Posterior cingulate gyrus (tissue), 11 donors: ENCODE measurements at places on chromosomes 11 and 22.

- DNase-seq, result no peak
These were observed 4.4 kb downstream of the TMPRSS6 start for GRCh38 chr22:37105154-37105553.

DNA sequence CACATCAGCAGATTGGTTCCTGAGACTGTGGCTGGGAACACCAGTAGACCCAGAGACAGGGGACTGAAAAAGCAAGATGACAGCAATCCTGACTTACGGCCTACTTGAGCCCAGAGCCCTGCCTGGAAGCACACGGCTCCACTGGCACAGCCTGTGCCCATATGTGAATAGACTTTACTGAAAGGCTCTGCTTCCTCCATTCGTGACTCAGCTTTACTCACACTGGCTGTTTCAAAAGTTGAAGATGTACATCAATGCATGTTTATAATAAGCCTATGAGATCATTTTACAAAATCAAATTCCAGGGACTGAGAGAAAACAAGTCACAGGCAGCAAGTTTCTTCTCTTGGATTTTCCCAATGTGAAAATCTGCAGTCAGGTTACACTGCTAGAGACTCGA, 134.6 kb upstream of the TEAD1 start:
- no peak for DNase-seq

DNA sequence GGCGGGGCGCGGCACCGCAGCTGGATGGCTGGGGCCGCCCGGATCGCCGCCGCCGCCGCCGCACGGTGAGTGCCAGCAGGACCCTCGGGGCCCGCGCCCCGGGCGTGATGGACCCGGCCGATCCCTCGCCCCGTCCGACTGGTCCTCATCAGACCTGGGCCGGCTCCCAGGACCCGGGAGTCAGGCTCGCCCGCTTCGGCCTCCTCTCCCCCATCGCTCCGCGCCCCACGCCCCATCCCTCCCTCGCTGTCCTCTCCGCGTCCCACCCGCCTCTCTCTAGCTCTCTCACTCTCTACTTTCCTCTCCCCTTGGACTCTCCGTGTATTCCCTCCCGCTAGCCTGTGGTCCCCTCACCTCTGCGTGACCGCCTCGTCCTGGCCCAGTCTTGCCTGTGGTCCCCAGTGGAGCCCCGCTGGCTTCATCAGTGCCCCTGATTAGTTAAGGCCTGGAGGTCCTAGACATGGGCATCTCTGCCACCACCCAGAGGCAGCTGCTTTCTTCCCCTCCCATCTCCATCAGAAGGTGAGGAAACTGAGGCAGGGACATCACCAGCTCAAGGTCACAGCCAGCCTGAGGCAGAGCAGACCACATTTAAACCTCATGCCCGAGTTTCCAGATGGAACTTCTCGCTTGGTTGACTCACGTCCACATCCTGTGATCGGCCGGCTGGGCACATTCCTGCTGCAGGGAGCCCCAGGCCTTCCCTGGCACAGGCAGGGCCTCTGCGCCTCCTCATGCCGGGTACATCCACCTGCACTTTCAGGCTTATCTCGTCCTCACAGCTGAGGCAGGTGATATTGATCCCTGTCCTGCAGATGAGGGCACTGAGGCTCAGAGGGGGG, 429 bp downstream of the SLC39A13 start:
- DNase-seq, result no peak

DNA sequence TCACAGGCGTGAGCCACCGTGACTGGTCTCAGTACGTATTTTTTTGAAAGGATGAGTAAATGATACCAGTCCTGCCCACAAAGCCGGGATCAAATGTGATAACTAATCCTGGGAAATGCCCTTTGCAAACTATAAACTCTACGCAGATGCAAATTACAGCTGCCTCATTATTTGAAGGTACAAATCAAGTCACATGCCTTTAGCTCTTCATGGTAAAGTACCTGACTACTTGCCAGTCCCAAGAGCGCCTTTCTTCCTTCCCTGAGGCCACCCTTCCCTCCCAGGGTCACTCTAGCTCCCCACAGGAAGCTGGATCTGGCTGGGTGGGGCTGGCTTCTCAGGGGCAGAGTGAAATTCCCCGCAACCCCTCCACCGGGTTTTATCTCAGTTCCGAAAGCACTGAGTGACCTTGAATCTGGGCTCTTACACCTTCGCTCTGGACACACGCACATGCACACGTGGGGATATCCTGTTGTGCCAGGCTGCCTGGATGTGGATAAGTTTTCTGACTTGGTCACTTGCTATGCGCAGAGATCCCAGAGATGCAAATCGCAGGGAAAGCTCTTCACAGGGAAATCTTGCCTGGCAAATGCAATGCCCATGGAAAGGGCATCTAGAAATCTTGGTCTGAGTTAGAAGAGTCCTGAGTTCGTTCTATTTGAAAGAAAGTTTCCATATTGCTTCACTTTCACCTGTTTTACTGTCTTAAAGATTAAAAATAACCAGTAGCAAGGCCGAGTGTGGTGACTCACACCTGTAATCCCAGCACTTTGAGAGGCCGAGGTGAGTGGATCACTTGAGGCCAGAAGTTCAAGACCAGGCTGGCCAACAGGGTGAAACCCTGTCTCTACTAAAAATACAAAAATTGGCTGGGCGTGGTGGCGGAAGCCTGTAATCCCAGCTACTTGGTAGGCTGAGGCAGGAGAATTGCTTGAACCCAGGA, 8.5 kb downstream of the A4GALT start:
- no peak for DNase-seq

- no peak for DNase-seq
These were observed 29.6 kb downstream of the SNX19 start for GRCh38 chr11:130886704-130887103.

GRCh38 chr22:37419969-37420685, 7.2 kb downstream of the ELFN2 start:
- DNase-seq, result no peak

- DNase-seq, result no peak
These were observed 1.4 kb downstream of the ADM start for GRCh38 chr11:10305964-10306918.

DNA sequence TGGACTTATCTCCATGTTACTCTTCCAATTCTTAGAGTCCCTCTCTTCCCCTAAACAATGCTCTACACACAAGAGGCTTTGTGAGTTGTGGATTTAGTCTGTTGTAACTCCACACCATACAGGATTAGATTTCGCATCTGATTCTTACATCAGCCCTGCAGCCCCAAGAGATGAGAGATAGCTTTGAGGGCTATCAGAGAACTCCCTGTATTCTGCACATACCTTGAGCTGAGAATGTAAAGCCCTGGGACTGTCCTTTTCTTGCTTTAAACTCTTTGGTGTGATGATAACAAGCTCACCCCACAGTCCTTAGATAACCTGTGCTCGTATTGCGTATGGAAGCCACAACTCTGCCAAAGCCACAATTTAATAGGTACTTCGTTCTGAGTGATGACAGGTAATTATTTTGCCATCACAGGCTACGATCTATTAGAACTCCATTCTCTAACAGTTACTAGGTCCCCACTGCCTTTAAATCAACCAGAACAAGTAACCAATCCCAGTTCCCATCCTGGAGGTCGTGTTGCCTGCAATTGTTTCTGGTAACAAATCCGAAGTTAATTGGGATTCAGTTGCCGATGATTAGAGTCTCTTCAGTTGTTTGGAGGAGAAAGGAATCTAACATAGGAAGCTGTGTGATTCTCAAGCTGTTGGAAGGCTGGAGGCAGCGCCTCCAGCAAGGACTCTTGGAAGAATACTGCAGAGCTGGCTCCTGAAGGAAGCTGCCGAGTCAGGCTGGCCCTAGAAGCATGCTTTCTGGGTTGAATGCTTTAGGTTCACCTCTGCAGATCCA, 1.3 kb upstream of the PARVG start:
- DNase-seq, result no peak

GRCh38 chr11:104366321-104366734, 202.4 kb upstream of the PDGFD start:
- DNase-seq, result peak; percentile 52

GRCh38 chr22:36986242-36986821, 32.9 kb downstream of the TST start:
- DNase-seq, result no peak

DNA sequence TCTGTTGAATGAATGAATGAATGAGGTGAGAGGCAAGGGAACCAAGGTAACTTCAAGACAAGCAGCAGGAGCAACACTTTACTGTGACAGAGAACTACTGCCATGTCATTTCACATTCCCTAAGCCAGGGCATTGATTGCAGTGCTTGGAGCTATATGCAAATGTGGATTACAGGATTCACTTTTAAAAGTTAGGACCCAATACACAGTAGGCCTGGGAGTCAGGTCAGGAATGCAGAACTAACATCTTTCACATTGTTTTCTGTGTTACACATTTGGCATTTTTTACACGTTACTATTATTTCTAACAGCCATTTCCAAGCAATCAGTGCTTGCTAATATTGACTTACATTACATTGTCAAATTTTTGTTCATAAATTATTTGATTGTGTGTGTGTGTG, 26.2 kb upstream of the ME3 start:
- DNase-seq, result no peak

GRCh38 chr22:25025491-25026400, 73.2 kb downstream of the KIAA1671 start:
- DNase-seq, result peak; percentile 87

DNA sequence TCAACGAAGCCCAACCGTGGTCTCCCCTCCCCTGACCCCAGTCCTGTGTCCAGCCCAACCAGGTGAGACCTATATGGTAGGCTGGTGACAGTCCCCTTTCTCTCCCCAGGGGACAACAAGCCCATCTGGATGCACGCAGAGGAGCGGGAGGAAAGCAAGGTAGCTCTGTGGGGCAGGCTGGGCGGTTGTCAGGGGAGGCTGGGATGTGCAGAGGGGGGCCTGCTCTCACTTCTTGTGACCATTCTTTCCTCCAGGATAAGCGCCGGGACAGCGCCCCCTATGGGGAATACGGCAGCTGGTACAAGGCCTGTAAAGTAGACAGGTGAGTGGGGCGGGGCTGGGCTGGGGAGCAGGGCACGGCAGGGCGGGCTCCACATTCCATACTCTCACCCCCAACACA, 3.5 kb upstream of the RAB1B start:
- no peak for DNase-seq

DNA sequence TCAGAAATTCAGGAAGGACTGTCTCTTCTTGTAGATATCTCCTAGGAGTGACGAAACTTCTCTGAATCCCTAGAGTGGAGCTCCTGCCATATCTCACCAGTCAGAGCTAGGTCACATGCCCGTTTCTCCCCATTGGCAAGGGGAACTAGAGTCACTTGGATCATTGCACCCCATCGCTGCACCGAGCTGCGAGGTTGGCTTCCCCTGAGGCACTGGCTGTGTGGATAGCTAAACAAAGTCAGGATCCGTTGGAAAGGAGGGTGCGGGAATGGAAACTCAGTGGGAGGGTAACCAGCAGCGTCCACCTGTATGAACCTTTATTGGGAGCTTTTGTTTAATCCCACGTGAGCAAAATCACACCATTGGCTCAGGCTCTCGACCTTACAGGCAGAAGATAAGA, 283.8 kb downstream of the BRD1 start:
- no peak for DNase-seq

GRCh38 chr11:18615628-18616392, 16.2 kb downstream of the MISFA start:
- no peak for DNase-seq

GRCh38 chr11:105179542-105180278, 40.1 kb upstream of the CARD18 start:
- no peak for DNase-seq

DNA sequence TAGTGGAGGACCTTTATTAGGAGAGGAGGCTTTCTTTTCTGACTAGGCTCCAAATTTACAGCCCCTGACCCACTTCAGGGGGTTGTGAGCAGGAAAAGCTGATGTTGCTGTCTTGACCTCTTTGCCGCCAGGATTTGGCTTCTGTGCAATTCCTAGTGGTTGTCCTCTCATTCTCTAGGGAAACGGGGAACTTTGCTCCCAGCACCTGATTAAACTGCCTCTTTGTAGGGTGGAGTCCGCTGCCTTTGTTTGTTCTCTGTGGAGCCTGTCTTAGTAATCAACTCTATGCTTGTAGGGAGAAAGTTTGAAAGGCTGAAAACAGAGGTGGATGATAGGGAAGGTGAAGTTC, 16.3 kb downstream of the CTNND1 start:
- DNase-seq, result no peak

- no peak for DNase-seq
These were observed 8.8 kb upstream of the CASTOR1 start for GRCh38 chr22:30297991-30298701.

- no peak for DNase-seq
These were observed 131.2 kb upstream of the RCN1 start for GRCh38 chr11:31959716-31960115.

GRCh38 chr11:124918950-124919349, at the start of gene HEPN1:
TSS of gene HEPN1 (plus strand) at chr11:124919250.
- DNase-seq, result no peak

DNA sequence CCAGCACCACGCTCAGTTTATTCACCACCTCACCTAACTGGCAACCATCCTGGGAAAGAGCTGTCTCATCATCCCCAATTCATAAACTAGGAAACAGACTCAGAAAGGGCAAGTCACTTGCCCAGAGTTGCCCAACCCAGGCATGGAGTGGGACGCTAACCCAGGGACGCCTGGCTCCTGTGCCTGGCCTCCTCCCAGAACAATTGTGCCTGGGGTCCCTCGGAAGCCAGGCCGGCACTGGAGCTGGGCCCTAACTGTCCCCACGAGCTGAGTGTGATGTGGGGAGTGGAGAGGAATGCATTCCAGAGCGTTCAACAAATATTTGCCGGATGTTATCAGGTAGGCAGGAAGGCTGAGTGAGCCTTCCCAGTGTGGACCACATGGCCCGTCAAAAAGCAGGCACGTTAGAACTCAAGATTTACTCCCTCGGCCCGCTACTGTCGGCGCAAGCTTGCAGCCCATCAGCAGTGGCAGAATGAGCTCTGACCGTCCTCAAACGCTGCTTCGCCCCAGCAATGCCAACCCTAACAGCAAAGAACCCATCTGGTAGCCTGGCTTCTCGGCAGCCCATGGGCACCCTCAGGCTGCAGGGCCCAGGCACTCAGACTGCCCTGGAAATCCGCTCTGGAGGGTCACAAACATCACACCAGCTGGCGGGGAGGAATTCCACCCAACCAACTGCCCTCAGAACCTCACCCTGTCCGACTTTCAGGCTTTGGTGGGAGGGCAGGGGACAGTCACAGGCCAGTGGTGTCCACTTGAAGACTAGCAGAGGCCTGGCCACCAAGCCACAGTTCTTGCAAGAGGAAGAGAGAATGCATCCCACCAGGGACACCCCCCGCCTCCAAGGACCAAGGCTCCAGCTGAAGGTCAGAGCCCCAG, 35.6 kb downstream of the MYH9 start:
- DNase-seq, result no peak
